Colonic mucosa (tissue), 4 donors: ENCODE measurements at places on chromosomes 12 and 14.

DNA sequence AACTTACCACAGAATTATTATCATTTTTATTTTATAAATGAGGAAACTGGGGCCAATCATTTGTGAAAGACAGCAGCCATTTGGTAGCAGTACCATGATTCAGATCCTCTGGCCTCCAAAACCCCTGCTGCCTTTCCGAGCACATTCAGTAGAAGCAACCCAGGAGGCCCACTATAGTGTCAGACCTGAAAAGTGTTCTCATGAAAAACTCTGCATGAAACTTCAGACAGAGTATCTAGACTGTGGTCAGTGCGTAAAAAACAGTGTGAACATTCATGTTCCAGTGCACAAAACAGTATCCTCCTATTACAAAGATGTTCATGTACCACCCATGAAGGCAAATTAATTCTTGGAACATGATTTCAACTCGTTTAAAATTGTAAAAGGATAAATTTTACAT is 112.0 kb downstream of the EPS8 start:
- no peak overlapping the region for H3K27ac ChIP-seq
- H3K4me1 ChIP-seq = no peaks in the 10 kb centered on the region

GRCh38 chr12:75759842-75760572 is 248.6 kb upstream of the KRR1 start:
- H3K4me1 ChIP-seq = no peaks in the 10 kb centered on the region
- no peak for DNase-seq
- no peaks in the 10 kb centered on the region for H3K27me3 ChIP-seq

- H3K27me3 ChIP-seq = no peaks in the 10 kb centered on the region
- no peak for DNase-seq
- H3K27ac ChIP-seq = no peak overlapping the region
- no peaks in the 10 kb centered on the region for H3K36me3 ChIP-seq
These were observed 249.1 kb upstream of the E2F7 start for GRCh38 chr12:77314378-77315052.

DNA sequence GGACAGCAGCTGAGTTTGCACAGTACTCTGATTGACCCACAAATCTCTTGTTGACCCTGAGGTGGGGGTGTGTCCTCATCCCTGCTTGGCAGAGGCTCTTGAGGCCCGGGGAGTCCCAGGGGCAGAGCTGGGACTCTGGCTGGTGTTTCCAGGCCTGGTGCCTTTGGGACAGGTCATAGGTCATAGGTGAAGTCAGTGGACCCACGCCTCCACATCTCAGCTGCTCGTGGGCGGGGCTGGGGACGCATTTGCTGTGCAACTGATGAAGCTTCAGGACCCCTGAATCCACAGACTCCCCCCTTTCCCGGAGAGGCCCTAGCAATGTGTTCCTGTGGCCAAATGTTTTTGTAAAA is 408 bp upstream of the CACNA2D4 start:
- no peaks in the 10 kb centered on the region for H3K36me3 ChIP-seq
- H3K4me3 ChIP-seq = peak overlapping the region; percentile 16
- no peaks in the 10 kb centered on the region for H3K4me1 ChIP-seq
- peak; percentile 16 for DNase-seq
- no peak overlapping the region for H3K27ac ChIP-seq

- no peaks in the 10 kb centered on the region for H3K27me3 ChIP-seq
- no peak overlapping the region for H3K27ac ChIP-seq
- H3K4me1 ChIP-seq = no peaks in the 10 kb centered on the region
- H3K36me3 ChIP-seq = no peaks in the 10 kb centered on the region
- no peak for DNase-seq
These were observed 626.6 kb upstream of the TMEM132C start for GRCh38 chr12:127640181-127640886.

- no peaks in the 10 kb centered on the region for H3K4me1 ChIP-seq
- no peaks in the 10 kb centered on the region for H3K27me3 ChIP-seq
- H3K36me3 ChIP-seq = no peaks in the 10 kb centered on the region
These were observed 172.2 kb downstream of the PTPRO start for GRCh38 chr12:15494329-15495046.

- no peaks in the 10 kb centered on the region for H3K27me3 ChIP-seq
- H3K4me1 ChIP-seq = no peaks in the 10 kb centered on the region
- no peaks in the 10 kb centered on the region for H3K36me3 ChIP-seq
- H3K4me3 ChIP-seq = no peak overlapping the region
These were observed 151.4 kb downstream of the SSPN start for GRCh38 chr12:26346736-26347135.
